ENCODE measurements at places on chromosomes 6 and 20. TPM values are rescaled to one million over a fixed set of nuclear protein-coding genes. Genes with fewer than 3 reads are reported as not detected.

The TPX2 gene
- total RNA-seq = 143 TPM

The MOXD1 gene
- total RNA-seq = 23.9 TPM

The MMUT gene
- total RNA-seq = 10.4 TPM

The ASIP gene
- not detected for total RNA-seq

The LIN28B gene
- not detected for total RNA-seq

The RNF182 gene
- total RNA-seq = not detected

The FOXA2 gene
- 2.3 TPM for total RNA-seq

The JPH2 gene
- not detected for total RNA-seq

Data from Caki2 (cell line).